ENCODE measurements at places on chromosomes 5 and 9. TPM values are rescaled to one million over a fixed set of nuclear protein-coding genes. Genes with fewer than 3 reads are reported as not detected.
A peak's percentile ranks its signal among the peaks of the same experiment; 100 is the strongest.

GRCh38 chr9:132207839-132208615, 46.2 kb downstream of the NTNG2 start:
- DNase-seq = no peak

DNA sequence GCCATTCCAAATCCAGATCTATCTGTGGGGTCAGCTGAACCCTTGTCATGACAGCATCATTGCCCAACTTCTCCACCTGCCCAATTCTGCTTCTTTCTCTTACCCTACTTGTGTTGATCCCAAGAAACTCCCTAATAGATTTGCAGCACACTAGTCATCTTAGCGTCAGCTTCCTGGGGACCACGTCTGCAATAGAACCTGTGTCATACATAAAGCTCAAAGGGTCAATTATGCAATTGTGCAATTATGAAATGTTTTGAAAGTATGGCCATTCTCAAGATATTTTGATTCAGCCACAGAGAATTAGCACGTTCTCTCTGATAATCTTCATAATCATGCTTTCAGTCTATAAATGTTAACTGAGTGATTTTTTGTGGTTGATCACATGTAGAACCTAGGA, 87.4 kb upstream of the PAPPA start:
- DNase-seq = no peak

GRCh38 chr5:141485321-141486055, 658 bp downstream of the PCDHGC4 start:
- DNase-seq = no peak

DNA sequence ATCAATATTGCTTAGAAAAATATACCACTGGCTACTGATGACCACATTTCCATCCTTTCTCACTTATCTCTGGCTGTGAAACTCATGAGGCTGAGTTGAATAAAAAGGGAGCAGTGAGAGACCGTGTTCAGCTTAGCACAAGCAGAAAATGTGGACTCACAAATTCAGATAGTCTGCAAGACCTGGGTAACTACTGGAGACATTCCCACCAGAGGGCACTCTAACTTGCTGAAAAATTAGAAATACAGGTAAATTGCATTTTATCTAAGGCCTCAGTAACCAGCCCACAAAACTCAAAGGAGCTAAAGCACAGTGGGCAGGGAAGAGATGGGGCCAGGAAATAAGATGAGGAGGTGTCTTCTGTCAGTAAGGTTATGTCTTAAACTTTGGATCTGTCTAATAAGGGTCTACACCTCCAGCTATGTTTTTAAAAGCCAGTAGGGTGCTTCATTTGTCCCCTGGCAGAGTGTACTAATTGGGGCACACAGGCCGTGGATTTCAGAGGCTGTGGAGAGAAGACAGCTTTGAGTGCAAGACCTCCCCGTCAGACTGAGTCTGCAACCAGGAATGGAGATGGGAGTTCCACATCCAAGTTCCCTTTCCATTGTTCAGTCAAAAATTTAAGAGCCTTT, 8.7 kb upstream of the NDUFB6 start:
- DNase-seq = peak; percentile 60

- DNase-seq = no peak
Measured at GRCh38 chr9:99712214-99712613, 109.5 kb upstream of the NR4A3 start.

- no peak for DNase-seq
Measured at GRCh38 chr9:81591791-81592190, 97.6 kb downstream of the TLE1 start.

DNA sequence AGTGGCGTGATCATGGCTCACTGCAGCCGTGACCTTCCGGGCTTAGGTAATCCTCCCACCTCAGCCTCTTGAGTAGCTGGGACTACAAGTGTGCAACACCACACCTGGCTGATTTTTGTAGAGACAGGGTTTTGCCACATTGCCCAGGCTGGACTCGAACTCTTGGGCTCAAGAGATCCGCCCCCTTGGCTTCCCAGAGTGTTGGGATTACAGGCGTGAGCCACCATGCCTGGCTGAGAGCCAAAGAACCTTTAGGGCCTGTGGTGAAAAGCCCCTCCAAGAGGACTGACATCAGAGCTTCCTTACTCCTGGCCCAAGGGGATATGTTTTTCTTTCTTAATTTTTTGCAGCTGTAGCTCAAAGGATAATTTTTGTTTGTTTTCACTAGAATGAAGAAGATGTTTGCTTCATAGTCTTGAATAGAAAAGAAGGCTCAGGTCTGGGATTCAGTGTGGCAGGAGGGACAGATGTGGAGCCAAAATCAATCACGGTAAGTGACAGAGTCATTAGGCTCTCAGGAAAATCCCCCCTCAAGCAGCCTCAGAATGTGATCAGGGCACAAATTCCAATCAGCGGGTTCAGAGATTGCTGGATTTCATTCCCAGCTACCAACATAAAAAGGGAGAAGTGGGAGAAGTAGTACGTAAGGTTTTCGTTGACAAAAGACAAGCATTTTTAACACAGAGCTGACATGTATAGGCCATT, 77.1 kb downstream of the GOLPH3 start:
- DNase-seq = no peak

DNA sequence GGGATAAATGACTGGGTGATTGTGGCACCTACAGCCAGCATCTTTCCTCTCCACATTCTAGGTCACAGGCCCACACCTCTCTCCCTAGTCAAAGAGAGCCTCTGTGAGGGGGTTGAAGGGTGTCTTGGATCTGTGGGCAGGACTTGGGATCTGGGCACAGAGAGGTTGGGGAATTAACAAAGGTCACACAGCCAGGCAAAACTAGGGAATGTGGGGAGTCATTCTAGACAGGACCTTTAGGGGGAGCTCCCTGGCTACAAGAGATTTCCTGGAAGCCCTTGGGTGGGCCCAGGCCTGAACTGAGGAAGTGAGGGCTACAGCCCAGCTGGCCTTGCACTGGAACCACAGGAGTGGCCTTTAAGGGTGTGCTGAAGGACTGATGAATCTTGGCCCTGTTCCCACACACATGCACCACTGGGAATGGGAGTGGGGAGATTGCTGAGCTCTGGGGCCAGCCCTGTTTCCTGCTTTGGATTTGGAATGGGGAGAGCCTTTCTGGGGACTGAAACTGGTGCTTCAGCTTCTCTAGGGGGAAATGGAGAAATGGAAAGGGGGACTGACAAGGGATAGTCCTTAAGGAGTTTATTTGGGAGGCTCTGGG, 12.4 kb upstream of the CXXC5 start:
- no peak for DNase-seq

DNA sequence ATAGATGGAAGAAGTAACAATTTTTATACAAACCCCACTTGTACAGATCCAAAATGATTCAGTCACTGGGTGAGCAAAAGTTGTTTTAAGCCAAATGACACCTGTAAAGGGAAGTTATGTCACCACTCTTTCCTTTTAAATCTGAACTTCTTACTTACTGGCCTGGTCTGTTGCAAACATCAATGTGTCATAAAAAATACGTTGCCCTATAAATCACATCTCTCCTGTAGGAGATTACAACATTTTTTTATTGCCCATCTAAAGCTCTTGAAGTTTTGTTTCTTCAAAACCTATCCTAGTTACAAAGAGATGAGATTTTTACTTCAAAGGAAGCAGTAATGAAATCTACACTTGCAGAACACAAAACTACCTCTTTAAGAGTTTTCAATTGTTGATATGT, 1087.8 kb upstream of the DMAC1 start:
- no peak for DNase-seq

DNA sequence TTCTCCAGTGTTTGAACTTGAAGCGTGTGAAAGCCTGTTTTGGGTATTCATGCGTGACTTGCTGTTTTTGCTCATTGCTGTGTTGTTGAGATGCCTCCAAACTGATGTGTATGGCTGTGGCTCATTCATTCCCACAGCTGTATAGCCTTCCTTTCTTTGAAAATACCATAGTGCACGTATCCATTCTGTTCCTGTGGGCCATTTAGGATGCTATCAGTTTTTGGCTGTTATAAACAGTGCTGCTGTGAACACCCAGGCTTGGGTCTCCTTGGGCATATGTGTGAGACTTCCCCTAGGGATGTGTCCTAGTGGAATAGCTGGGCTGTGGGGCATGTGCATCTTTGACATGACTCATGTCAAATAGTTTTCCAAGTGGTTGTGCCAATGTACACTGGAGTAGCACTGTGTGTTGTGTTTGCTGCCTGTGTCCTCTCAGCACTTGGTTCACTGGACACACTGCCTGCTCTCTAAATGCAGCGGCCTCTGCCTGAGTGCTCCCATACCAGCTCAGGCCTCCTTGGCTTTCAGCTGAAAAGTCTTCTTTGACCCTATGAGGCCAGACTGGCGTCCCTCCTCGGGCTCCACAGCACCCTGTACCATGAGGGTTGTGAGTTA, 102.6 kb upstream of the TBC1D2 start:
- no peak for DNase-seq

DNA sequence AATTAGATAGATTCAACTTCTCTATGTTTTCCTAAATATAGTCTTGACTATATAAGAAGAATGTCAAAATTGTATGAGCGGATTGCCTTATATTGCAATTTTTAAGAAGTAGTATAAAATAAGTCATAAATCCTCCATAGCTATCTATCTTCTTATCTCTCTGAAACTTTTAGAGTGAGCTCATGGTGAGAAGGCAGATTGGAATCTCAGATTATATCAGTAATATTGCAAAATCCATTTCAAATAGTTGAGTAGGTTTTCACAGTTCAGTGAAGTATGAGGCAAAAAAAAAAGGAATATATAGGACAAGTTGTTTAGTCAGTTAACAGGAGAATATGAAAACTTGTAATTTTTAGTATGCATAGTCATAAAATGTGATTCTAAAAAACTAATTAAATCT, 156.4 kb downstream of the FAM174A start:
- no peak for DNase-seq

GRCh38 chr9:4792054-4792571, 631 bp upstream of the RCL1 start:
- DNase-seq = no peak

DNA sequence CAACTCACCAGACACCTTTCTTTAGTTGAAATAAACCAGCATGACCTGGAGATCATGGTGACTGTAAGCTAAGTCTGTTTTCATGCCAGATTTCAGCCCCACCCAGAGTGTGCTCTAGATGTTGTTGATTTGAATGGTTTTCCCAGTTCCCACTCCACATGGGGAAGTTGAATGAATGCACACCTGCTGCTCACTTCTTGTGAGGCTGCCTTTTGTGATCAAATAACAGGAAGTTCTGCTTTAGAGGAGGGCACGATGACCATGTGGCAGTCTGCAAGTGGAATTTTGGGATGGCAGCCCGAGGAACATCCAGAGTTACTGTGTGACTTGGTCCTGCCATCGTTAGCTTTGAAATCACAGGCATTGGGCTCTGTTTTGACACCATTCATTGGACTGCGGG, 18.7 kb downstream of the SLC46A2 start:
- no peak for DNase-seq

GRCh38 chr5:23208959-23209431, 298.4 kb upstream of the PRDM9 start:
- DNase-seq = peak; percentile 18

GRCh38 chr9:136952321-136952850, 313 bp downstream of the LCN12 start:
- DNase-seq = no peak

- DNase-seq = no peak
Measured at GRCh38 chr5:157866536-157866935, 7.6 kb upstream of the CLINT1 start.

GRCh38 chr9:33637881-33638280, 113.8 kb downstream of the ANKRD18B start:
- no peak for DNase-seq

DNA sequence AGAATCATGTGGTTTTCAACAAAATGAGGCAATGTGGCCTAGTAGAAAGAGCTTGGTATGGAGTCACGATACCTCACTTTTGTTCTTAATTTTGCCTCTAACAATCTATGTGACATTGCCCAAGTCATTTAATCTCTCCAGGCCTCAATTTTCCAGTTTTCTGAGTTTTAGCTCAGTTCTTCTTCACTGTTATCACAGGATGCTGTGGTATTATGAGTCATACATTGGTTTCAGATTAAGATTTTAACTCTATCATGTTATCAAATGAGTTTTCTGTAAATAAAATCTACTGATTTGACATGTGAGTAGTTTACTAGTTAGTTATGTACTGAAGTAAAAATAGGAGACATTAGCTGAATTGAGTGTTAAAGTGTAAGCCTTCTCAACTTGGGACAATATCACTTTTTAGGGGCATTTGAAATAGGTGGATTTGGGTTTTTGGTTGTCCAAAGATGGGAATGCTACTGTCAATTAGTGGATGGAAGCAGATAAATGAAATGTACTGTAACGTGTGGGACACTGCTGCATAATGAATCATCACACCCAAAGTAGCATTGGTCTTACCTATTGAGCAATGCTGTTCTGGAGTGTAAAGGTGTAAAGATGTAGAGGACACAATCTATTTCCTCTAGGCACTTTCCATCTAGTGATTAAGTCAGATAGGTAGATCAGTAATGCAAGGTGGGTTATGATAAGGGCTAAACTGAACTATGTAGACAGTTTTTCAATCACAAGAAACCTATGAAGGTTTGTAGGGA, 73.3 kb downstream of the NNT start:
- no peak for DNase-seq

DNA sequence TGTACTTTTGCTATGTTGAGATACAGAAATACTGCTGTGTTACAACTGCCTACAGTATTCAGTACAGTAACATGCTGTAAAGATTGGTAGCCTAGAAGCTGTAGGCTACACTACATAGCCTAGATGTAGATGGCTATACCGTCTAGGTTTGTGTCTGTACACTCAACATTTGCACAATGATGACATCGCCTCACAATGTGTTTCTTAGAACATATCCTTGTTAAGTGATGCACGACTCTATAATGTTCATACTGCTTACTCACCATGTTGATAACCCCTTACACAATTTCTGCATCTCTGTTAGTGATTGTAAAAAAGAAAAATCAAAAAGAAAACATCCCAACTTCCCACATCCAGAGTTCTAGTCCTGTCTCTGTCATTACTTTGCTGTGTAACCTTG, 450.0 kb downstream of the CCDC171 start:
- DNase-seq = no peak

GRCh38 chr5:124652892-124653441, 93.5 kb downstream of the ZNF608 start:
- DNase-seq = no peak

- DNase-seq = no peak
Measured at GRCh38 chr5:26757941-26758340, 280.4 kb downstream of the CDH9 start.

GRCh38 chr5:31328040-31328733, 134.7 kb downstream of the CDH6 start:
- DNase-seq = no peak

MROH2B gene
- polyA plus RNA-seq = not detected

NSMF gene
- 46.0 TPM for polyA plus RNA-seq

CSNK1A1 gene
- 189 TPM for polyA plus RNA-seq

PTBP3 gene
- polyA plus RNA-seq = 119 TPM

CRB2 gene
- polyA plus RNA-seq = 22.7 TPM

KCNN2 gene
- polyA plus RNA-seq = 3.5 TPM

HOMER1 gene
- 24.5 TPM for polyA plus RNA-seq

TEX48 gene
- polyA plus RNA-seq = not detected

Measured in right renal pelvis (tissue), 4 donors.